IPS DF 19.7 (cell line): ENCODE measurements at places on chromosomes 13 and 19.

DNA sequence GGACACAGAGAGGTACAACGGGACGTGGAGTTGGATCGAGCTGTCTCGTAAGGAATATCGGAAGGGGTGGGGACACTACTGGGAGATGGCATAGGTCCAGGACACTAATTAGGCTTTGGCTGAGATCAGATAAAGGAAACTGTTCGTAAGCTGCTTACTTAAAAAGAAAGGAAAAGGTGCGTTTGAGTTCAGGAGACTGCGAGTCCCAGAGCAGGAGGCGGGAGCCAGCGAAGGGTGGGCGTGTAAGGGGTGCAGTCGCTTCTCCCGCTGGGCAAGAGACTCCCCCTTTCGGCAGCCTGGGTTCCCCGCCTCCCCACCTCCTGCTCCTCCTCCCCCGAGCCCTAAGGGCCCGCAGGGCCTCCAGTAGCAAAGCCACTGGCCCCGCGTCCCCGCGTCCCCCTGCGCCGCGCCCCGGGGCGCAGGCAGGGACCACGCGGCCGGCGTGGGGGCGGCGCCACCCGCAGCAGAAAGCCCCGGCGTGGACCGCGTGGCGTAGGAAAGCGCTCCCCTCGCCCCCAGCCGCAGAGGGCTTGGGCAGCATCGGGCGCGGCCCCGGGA, 547 bp downstream of the ABCC4 start:
- DNase-seq: no peak

- DNase-seq: no peak
Observed at GRCh38 chr13:73428137-73428536, 369.3 kb downstream of the KLF5 start.

GRCh38 chr19:33662391-33663092, 40.8 kb downstream of the CHST8 start:
- no peak for DNase-seq

- peak; percentile 7 for DNase-seq
Observed at GRCh38 chr13:94917824-94918223, 205.5 kb upstream of the SOX21 start.

DNA sequence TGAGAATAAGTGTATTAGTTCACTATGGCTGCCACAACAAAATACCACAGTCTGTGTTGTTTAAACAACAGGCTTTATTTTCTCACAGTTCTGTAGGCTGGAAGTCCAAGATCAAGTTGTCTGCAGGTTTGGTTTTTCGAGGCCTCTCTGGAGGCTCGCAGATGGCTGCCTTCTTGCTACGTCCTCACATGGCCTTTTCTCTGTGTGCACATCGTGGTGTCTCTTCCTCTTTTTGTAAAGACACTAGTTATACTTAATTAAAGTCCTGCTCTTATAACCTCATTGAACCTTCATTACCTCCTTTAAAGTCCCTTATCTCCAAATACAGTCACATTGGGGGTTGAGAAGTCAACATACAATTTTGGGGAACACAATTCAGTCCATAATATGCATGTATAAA, 10.6 kb downstream of the CSNK1A1L start:
- DNase-seq: no peak

- no peak for DNase-seq
Observed at GRCh38 chr13:28375250-28375930, 119.5 kb downstream of the FLT1 start.

DNA sequence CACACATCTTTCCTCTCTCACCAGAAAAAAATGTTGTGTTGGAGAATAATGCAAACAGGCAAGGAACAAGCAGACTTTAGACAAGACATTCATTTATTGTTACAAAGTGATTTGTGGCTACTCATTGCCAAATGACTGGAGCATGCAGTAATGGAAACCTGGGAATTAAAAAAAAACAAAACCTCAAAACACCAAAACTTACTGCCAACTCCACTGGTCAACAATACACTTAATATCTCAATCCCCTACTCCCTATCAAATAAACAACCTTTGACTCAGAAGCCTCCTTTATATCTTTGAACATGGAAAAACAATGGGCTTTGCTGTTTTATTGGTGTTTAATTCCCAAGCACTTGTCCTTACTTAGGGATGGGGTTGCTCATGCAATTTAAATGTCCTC, 112.8 kb downstream of the POSTN start:
- no peak for DNase-seq

DNA sequence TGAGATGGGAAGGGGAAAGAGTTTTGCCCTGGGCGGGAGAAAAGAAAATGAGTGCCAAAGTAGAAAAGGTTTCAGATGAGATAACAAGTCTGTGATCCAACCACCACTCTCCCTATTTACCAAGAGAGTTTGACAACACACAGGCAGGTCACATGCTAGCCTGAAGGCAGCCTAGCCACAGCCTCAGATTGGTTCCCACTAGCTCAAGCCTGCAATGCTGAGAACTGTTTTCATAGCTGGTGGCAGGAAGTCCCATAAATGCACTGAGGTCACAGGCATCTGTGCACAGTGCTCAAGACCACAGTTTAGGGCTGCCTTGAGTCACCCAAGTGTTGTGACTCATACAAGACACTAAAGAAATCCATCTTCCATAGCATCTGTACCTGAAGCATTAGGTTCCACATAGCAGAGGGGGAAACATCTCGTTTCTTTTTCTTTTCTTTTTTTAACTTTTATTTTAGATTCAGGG, 18.5 kb upstream of the POP4 start:
- no peak for DNase-seq

DNA sequence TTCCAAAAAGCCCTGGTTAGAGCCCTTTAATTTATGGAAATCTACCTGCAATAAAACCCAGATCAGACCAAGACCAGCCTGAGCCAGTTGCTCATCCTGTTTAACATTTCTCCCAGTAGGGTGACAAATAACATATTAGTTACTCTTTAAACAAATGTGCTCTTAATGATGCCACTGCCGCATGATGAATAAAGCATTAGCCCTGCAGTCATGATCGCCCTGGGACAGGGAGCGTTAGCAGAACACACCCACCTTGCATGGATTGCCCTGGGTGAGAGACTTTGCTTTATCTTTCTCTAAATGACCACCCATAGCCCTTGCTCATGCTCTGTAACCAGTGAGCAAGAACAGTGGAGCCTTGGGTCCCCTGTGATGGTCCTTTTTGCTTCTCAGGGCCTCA, 362.4 kb downstream of the ENOX1 start:
- no peak for DNase-seq

- no peak for DNase-seq
Observed at GRCh38 chr13:51559946-51560735, 24.1 kb upstream of the WDFY2 start.

DNA sequence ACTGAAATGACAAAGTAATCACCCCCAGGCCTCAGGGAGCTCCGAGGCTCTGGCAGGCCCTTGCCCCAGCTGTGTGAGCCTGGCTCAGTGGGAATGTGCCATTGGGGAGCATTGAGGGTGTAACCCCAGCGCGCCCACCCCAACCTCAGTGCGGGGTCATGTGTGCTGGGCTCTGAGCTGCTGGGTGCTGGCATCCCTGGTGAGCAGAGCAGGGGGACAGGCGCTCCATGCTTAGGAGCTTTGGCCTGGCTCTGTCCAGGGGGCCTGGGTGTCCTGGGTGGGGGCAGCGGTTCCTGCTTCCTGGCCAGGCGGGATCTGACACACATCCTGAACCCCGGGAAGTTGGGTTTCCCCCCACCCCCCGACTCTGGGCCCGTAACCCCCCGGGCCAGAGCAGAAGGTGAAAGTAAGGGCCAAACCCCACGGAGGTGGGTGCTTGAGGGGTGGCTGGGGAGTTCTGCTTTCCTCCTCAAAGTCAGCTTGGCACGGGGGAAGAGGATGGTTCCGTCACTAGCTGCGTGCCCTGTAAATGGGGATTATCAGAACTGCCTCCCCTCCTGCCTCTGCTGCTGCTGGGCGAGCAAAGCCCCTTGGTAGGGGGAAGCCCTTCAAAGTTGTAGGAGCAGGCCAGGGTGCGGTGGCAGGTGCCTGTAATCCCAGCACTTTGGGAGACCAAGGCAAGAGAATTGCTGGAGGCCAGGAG, 1.7 kb downstream of the LRP3 start:
- no peak for DNase-seq

GRCh38 chr19:54653181-54653809, 9.5 kb upstream of the LILRB4 start:
- no peak for DNase-seq

GRCh38 chr19:29677001-29677817, 11.9 kb downstream of the PLEKHF1 start:
- DNase-seq: no peak

DNA sequence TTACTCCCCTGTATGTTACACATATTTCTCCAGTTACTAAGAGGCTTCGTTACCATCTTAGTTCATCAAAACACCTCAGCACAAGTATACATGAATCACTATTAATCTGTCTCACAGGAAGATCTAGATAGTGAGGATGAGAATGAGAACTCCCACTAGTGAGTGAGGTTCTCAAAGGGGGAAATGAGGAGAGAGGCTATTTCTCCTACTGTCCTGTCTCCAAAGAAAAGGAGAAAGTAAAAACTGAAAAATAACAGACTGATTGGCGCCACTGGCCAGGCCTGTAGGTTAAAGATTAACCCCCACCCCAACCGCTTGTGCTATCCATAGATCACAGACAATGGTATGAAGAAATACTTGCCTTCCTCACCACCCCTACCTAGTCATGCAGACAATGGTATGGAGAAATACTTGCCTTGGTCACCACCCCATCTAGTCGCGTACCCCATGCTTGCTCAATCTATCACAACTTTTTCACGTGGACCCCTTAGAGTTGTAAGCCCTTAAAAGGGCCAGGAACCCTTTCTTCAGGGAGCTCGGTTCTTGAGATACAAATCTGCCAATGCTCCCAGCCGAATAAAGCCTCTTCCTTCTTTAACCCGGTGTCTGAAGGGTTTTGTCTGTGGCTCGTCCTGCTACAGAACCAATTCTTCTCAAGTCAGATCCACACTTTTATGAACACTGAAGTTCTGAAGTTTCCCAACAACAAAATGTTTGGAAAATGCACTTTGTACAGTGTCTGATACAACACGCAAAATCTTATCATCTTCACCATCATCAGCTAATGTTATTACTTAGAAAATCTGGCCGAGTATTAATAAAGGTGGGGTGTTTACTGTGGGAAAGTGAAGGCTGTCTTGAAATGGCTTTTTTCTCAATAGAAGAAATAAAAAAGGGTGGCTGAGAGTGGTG, 598.1 kb downstream of the UQCRFS1 start:
- DNase-seq: no peak

GRCh38 chr19:570251-570686, 2.1 kb upstream of the BSG start:
- DNase-seq: no peak

DNA sequence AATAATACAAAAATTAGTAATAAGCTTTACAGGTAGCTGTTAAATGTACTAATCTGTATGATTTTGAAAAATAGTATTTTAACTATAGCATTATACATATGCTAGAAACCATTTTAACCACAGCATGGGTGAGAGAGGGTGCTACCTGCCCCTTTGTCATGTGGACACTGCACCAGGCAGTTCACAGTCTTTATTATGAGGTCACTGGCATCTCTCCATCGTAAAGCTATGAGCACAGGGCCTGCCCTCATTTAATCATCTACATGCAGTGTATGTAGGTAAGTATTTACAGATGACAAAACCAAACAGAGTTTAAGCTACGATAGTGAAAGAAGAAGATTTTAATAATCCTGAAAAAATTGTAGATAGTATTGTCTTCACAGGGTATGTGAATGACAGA, 21.7 kb downstream of the EDNRB start:
- DNase-seq: no peak

DNA sequence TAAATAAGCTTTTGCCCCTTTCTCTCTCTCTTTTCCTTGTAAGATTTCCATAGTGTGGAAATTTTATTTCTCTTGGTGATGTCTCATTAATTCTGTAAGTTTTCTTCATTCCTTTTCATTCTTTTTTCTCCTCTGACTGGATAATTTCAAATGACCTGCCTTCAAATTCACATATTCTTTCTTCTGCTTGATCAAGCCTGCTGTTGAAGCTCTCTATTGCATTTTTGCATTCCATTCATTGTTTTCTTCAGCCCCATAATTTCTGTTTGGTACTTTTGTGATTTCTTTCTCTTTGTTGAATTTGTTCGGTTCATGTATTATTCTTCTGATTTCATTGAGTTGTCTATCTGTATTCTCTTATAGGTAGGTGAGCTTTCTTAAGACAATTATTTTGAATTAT, 42.2 kb upstream of the ZNF507 start:
- no peak for DNase-seq

DNA sequence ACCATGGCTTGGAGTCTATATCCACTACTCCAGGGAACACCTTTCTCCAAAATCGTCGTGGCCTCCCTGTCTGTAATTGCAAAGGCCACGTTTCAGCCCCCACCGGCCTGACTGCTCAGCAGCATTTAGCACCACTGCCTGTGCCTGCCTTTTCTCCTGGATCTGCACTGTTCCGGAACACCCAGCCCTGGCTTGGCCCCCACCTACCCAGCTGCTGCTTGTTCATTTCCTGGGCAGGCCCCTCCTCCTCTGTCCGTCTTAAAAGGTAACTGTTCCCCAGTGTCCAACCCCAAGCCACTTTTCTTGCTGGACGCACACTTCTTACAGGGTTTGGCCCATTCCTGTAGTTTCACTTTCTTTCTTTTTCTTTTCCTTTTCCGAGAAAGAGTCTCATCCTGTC, 8.5 kb upstream of the SYT5 start:
- DNase-seq: no peak

GRCh38 chr13:60410299-60410698, 13.3 kb downstream of the TDRD3 start:
- DNase-seq: no peak
